ENCODE measurements at places on chromosomes 16 and 17.

GRCh38 chr17:7551396-7551795 lies 2.5 kb downstream of the TNFSF12 start:
- no peak for DNase-seq

DNA sequence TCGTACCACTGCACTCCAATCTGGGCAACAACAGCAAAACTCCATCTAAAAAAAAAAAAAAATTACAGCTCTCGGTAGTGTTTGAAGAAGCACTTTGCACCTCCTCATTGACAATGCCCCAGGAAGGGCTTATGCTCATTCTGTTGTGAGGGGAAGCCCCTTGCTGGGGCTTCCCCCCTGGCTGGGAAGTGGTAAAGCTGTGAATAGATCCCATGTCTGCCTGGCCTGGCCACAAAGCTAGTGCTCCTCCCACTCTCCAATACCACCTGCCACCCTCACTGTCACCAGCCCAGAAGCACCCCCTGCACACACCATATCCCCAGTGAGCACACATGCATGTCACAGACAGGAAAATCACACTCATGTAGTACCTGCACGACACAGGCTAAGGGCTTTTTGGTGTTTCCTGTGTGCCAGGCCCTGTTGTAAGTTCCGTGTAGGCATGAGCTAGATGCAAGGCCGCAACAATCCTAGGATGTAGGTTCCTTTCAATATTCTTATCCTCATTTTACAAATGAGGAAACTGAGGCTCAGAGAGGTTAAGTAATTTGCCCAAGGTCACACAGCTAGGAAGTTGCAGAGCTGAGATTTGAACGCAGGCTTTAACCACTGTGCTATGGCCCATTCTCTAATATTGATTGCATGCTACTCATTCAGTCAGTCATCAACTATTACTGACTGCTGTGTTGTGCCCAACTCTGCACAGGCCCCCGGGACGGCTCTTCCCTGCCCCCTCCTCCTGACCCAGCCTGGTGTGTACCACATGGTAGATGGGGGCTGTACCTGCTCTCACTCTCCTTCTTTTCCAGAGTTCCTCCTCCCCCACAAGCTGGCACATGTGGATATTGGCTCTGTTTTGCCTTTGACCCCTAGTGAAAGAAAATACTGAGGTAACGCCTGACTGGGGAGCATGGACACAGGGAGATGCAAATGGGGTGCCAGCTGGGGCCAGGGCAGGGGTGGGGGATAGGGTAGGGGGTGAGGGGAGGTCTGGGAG lies 11.9 kb upstream of the COL1A1 start:
- no peak for DNase-seq

DNA sequence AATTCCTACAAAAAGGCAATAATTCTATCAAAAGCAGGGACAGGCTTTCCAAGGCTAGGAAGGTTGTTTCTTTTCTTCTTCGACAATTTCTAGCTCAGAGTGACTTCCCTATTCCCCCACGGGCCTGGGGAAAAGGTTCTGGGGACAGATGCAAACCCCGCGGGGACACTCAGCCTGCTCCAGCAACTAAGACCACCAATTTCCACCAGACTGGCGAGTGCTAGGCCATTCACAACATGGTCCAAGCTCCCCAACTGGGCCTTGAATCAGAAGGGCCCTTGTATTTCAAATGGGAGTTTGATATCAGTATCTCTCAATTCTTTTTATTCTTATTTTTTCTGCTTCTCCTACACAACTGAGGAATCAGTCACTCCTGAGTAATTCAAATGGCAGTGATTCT lies 86.7 kb downstream of the USP31 start:
- DNase-seq: no peak

DNA sequence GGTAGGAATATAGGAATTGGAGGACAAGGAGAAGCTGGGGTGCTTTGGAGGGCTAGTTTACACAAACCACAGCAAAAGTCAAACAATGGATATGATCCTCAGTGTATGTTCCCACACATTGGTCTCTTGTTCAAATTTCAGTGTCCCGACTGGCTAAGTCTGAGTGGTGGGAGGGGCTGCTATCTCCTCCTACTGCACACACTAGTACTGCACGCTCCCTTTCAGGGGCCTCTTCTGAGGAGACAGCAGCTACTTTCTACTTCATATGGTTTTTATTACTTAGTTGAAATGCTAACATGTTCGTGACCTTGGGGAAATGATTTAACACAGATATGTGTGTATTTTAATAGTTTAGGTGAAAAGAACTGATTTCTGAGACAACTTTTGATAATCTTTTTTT lies 18.8 kb upstream of the KRT10 start:
- DNase-seq: no peak

DNA sequence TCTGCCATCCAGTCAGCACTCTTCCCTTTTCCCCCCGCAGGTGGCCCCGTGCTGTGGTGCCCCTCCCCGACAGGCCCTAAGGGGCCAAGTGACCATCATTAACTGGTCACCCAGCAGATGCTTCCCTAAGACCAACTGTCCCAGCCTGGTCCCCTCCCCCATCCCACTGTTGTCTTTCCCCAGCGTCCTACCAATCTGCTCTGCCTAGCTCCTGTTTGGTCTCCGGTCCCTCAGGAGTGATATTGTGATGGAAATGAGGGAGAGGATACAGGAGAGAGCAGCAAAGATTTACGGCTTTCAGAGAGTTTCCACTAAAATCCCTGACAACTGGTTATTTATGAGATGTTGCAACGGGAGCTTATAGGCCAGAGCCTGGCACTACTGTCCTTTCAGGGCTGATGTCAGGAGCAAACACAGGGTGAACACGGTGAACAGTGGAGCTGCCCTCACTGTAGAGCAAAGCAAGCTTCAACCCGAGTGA lies 1.4 kb upstream of the TTLL6 start:
- no peak for DNase-seq

DNA sequence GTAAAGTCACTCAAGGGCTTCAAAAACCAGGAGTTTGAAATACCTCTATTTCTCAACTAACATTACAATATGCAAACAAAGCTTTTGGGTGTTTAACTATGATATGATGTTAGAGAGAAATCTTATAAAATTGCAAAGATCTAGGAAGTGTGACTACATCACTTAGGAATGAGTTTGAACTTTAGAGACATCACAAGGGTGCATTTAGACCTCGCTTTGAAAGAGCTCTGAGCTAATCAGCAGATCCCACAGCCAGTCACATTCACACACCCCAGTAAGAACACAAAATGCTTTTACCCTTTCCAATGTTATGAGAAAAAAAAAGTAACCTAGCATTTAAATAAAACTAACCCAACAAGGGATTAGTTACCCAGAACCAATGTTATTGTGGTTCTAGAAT lies 45.2 kb downstream of the HYDIN start:
- DNase-seq: no peak

GRCh38 chr17:57528058-57528451 lies 217.0 kb downstream of the CCDC182 start:
- no peak for DNase-seq

DNA sequence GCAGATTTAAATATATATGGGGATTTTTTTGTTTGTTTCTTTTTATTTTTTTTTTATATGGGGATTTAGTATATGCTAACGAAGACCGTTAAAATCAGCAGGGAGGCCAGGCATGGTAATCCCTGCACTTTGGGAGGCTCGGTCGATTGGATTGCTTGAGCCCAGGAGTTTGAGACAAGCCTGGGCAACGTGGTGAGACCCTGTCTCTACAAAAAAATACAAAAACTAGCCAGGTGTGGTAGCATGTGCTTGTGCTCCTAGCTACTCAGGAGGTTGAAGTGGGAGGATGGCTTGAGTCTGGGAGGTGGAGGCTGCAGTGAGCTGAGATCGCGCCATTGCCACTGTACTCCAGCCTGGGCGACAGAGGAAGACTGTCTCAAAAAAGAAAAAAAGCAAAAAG lies 22.3 kb upstream of the MEIOC start:
- DNase-seq: no peak

- DNase-seq: no peak
Observed at GRCh38 chr16:69055008-69055407, 50.4 kb upstream of the HAS3 start.

GRCh38 chr17:63652106-63652505 lies 29.9 kb downstream of the MAP3K3 start:
- DNase-seq: no peak

- DNase-seq: no peak
Observed at GRCh38 chr17:60947543-60947942, 269.9 kb downstream of the BCAS3 start.

DNA sequence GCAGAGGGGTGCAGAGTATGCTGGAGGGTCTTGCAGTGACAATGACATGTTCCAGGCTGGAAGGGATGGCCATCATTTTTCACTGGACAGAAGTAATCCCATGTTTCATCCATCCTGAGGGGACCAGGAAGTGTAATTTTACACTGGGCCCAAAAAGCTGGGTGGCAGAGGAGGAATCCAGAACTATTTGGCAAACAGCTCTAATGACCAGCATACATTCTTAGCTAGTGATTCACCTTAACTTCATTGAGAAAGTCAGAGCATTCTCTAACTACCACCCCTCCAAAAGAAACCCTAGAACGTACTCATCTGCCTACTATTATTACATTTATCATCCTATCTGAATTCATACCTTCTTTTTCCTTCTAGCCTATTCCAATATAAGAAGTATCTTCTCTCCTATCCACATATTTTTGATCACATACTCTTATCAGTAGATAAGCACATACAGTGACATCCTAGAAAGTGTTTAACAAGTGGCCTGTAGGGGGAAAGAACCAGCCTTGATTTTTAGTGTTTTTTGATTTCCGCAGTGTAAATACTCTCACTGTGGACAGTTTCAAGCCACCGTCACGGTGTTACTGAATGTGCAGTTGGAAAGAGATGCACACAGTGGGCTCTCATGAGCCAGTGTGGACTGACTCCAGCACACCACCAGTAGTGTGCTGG lies 118.1 kb downstream of the FTO start:
- peak; percentile 51 for DNase-seq

DNA sequence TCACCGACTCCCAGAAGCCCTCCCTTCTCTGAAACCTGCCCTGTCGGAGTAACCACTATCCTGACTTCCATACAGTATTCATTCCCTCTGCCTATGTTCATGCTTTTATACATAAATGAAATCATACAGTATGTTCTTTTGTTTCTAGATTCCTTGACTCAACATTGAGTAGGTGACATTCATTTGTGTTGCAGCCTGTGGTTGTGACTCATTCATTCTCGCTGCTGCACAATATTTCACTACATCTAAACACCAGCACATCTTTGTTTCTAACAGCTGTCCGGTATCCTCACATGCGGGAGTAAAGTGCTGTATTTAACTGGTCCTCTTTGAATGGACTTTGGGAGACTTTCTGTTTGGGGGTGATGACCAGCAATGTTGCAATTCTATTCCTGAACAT lies 135.0 kb upstream of the FOXF1 start:
- no peak for DNase-seq

- DNase-seq: no peak
Observed at GRCh38 chr16:48617104-48617705, 7.2 kb upstream of the N4BP1 start.

Data from astrocyte of the cerebellum (primary cell).